ENCODE measurements at places on chromosomes 2 and 18.

DNA sequence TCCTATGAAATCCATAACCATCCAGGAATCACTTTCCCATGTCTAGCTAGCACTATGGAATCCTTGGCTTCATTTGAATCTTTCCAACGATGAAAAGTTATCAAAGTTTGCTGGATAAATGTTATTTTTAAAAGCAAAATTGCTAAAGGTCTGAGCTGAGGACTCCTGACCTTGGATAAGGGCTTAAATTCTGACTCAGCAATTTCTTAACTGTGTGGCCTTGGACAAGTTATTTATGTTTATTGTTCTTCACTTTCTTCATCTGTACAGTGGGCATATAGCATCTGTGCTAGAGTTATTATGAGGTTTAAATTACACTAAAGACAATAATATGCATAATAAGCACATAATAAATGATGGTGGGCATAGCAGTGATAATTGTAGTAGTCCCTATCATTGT is 227.5 kb downstream of the KCNS3 start:
- no peak for DNase-seq

DNA sequence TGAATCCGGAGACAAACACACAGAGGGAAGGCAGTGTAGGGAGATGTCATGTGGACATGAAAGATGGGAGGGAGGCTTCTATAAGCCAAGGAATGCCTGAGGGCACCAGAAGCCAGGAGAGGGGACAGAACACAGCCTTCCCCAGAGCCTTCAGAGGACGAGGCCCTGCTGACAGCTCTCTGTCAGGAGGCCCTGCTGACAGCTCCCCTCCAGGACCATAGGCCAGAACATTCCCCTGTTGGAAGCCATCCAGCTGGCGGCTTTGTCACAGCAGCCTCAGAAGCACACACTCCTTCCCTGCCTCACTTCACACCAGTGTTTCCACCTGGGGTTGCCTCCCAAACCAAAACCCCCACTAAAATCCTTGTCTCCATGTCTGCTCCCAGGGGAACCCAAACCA is 171.3 kb upstream of the ID2 start:
- no peak for DNase-seq

GRCh38 chr2:55891671-55892094 is 31.9 kb downstream of the EFEMP1 start:
- DNase-seq: no peak

DNA sequence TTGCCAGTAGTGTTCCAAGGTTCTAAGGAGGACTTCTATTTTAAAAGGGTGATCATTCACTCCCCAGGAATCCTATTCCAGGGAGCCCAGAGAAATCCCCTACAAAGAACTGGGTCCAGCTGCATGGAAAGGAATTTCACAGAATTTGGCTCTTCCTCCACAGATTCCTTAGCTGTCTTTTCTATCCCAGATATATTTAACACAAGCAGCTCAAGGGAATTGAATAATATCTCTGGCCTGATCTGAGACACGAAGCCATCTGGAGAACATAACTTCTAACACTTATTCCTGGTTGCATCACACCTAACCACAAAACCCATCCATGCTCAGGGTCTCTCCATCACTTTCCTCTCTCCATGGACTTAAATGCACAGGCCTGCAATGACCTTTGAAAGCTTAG is 306.7 kb upstream of the ACVR2A start:
- no peak for DNase-seq

DNA sequence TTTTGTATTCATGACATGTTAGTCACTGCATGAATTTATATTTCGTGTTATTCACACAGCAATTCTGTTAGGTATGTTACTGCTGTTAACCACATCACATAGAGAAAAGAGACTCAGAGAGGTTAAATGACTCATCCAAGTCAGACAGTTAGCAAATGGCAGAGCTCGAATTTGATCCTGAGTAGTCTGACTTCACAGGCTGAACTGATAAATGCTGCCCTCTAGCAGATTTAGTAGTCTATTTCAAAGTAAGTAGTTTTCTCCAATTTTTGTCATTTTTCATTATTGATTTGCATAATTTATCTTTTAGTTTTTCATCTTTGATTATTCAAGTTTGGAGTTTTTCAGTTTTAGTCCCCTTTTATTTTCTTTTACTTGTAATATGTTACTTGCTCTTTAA is 58.3 kb downstream of the WDR7 start:
- no peak for DNase-seq

DNA sequence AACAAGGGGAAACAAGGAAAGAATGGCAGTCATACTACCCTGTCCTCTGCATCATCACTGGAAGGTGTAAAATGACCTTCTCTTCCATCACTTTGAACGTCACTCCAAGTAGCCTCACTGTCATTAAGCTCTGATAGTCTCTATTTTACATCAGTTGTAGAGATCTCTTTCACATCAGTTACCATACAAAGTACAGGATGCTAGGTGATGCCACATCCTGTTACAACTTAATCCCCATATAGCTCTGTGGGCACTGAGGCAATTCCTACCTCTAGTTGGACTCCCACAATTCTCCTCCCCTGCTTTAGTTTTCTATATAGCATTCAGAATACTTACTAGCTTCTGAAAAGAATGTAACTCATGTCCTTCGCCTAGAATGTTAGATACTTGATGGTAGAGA is 55.1 kb upstream of the TTC27 start:
- DNase-seq: no peak

DNA sequence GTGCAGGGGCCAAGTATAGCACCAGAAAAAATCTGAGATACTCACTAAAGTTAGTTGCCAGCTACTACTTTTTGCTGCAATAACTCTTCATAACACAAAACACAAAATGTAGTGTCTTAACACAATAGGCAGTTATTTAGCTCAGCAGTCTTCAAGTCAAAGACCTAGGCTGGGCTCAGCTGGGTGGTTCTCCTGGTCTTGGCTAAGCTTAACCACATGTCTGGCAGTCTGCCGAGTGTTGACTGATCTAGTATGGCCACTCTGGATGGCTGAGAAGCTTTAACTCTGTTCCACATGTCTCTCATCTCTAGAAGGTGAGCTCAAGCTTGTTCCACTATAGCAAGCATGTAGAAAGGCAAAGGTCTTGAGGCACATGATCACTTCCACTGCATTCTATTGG is 451.6 kb downstream of the SOX11 start:
- DNase-seq: no peak

- DNase-seq: no peak
Measured at GRCh38 chr2:6994536-6995128, 77.4 kb downstream of the RNF144A start.

DNA sequence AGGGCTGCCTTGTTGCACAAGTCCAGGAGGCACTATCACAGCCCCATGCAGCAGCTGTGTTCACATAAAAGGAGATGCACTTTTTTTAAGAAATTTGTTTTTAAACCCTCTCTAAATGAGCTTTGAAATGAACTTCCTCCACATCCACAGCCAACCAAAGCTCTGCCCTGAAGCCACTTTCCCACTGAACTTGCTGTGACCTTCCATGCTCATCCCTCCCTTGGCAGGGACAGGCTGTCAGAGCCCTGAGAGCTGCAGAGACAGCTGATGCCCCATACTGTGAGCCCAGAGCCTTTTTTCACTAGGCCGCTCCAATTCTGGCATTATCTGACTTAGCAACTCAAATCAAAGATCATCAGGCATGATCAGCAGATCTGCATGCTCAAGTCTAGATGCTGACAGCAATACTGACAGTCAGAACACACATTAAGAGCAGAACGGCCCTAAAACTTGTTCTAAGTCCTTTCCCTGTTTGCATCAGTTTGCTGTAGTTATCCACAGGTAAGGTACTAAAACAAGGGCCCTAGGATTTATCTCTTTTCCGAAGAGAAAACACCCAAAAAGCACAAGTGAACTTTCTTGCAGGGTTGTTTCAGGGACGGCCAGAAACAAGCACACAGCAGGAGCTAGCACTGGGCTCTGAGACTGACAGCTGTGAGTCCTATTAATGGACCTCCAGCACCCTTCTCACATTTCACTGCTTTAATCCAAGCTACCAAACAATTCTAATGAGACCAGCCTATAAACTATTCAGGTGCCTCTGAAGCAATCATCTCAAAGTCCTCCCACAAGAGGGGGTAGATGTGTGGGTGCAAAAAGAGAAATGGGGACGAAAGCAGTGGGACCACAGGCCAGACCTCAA is 34.9 kb downstream of the RNU4ATAC start:
- no peak for DNase-seq

- DNase-seq: no peak
Measured at GRCh38 chr2:193505620-193506019, 1310.9 kb upstream of the TMEFF2 start.

- no peak for DNase-seq
Measured at GRCh38 chr18:9405977-9406376, 69.3 kb upstream of the RALBP1 start.

GRCh38 chr18:68611311-68611710 is 103.6 kb downstream of the TMX3 start:
- no peak for DNase-seq

DNA sequence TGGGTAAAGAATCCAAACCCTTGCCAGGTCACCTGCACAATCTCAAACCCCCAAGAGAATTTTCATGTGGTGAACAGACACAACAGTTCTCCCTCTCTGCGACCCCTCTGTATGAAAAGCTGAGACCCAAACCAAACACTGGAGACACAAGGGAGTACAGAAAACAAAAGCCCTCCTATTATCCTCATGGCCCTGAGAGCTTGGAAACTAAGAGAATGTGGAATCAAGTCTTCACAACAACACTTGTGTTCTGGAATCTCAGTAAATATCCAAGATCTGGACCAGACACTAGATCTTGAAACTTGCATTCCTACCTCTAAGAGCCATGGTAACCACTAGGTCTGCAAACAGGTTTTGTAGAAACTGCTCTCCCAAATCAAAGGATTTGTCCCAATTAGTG is 50.1 kb upstream of the CCDC150 start:
- no peak for DNase-seq

DNA sequence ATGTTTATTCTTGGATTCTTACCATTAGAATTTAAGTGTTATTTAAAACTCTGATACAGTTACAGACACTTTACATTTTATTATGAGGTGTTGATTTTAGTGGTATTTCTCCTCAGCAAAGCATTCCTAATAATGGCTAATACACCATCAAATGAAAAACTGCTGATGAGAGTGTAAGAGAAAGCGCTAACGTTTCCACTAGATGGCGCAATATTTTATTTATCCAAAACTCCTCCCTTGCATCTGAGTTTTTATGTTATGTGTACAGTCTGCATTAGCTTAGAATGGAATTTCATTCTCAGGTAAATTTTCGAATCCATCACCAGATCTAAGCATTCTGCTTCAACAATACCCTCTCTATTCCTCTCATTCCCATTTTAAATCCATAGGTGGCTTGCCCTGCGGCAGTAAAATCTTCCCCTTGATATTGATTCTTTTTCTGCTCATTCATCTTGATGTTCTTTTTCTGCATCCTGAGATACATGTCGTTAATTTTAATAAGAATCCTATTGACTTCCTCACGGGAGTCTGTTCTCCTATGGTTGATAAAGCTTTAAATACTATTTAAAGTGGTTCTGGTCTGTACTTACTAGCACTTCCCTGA is 53.9 kb downstream of the PRKRA start:
- no peak for DNase-seq

DNA sequence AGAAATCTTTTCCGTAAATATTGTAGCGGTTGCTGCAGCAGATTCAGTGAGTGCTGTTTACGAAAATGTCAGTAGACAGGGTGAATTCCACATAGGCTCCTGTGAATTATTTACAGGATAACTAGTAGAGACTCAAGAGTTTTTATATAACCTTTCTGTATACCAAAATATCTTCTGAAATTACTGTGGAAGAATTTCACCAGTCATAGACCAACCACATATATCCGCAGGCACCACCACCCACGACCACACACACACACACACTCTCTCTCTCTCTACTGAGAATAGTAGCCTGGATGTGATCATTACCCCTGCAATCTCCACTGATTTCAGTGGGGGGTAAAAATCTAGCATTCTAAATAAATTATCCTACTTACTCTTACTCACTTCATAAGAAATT is 341.8 kb downstream of the RBM43 start:
- no peak for DNase-seq

DNA sequence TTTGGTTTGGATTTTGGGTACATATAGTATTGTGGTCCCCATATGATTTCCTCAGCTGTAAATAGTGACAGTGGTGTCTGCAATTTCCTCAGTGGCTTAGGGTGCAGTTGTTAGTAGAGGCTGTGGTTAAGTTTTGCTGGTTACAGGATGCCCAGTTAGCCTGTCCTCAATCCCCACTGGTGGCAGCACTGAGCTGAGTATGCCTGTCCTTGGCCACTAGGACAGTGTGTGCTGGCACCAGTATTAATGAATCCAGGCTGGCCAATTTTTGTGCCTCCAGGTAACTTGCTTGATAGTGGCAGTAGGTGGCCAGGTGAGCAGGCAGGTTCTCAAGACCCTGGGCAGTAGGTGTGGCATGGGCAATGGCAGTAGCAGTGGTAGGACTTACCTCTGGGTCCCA is 973.1 kb downstream of the TMEM182 start:
- no peak for DNase-seq

GRCh38 chr2:238250896-238251295 is 11.1 kb upstream of the HES6 start:
- DNase-seq: no peak

DNA sequence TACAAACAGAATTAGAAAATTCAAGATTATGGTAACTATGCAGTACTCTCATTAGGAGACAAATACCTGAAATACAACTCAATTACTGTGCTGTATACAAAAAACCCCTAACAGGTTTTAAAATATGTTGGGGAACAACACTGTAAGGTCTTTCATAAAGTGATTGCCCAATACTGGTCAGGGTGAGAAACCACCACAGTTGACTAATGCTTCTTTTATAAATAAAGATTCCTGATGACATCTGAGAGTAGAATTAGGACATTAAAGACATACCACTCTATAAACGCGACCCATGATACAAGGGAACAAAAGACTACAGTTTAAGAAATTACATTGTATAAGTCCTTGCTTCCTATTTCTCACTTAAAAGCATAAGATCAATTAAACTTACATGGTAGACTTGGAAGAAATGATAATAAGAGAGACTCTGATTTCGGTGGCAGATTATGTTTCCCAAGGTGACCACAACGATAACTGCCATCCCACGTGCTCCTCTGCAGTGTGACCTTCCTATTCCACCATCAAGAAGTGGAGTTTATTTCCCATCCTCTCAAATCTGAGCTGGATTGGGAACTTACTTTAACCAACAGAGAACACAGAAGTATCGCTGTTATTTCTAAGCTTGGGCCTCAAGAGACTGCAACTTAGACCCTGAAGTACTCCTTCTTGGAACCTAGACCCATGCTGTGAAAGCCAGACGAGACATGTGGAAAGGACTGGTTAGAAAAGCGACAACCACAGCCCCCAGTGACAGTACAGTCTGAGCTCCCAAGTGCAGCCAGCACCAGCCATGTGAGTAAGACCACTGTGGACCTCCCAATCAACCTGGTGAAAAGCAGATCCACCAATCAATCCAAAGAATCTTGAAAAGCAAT is 52.3 kb downstream of the ZNF521 start:
- no peak for DNase-seq
